ENCODE measurements at places on chromosomes 16 and 17.

- no peaks in the 10 kb centered on the region for H3K36me3 ChIP-seq
- H3K27ac ChIP-seq = no peak overlapping the region
- peaks cover 11% of the 10 kb centered on the region for H3K4me1 ChIP-seq
- DNase-seq = no peak
- H3K27me3 ChIP-seq = peaks cover 11% of the 10 kb centered on the region
Observed at GRCh38 chr16:68640972-68641371, 4.1 kb upstream of the CDH3 start.

- H3K4me3 ChIP-seq = no peak overlapping the region
- H3K4me1 ChIP-seq = peaks cover 33% of the 10 kb centered on the region
- no peaks in the 10 kb centered on the region for H3K36me3 ChIP-seq
- peaks cover 15% of the 10 kb centered on the region for H3K27me3 ChIP-seq
- DNase-seq = no peak
Observed at GRCh38 chr17:40061609-40062038, 1.1 kb upstream of the THRA start.

DNA sequence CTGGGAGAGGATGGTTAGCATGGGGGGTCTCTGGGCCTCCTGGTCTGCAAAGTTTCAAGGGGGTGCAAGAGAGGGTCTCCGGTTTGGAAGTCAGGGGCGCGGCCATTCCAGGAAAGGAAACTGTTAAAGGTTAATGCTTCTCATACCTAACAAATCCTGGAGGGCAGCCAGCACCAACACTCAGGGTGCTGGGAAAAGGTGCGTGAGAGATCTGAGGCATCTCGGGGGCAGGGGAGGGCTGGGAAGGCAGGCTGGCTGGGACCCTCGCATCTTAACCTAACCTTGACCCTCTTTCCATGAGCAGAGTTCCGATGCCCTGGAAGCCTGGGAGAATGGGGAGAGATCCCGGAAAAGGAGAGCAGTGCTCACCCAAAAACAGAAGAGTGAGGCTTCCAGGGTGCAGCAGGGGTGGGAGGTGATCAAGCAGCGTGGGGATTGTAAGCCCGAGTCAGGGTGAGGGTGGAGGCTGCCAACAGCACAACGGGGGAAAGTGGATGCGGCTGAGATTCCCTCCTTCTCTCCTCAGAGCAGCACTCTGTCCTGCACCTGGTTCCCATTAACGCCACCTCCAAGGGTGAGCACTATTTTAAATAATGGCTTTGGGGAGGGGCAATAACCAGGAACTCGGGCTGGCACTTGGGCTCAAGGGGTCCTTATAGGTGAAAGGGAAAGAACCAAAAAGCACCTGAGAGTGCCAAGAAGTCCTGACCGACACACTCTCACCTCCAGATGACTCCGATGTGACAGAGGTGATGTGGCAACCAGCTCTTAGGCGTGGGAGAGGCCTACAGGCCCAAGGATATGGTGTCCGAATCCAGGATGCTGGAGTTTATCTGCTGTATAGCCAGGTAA is 996 bp downstream of the TNFSF13 start:
- peaks cover 45% of the 10 kb centered on the region for H3K4me1 ChIP-seq
- no peak overlapping the region for H3K27ac ChIP-seq
- H3K36me3 ChIP-seq = peaks cover 9% of the 10 kb centered on the region
- DNase-seq = no peak
- H3K4me3 ChIP-seq = no peak overlapping the region
- H3K27me3 ChIP-seq = no peaks in the 10 kb centered on the region

DNA sequence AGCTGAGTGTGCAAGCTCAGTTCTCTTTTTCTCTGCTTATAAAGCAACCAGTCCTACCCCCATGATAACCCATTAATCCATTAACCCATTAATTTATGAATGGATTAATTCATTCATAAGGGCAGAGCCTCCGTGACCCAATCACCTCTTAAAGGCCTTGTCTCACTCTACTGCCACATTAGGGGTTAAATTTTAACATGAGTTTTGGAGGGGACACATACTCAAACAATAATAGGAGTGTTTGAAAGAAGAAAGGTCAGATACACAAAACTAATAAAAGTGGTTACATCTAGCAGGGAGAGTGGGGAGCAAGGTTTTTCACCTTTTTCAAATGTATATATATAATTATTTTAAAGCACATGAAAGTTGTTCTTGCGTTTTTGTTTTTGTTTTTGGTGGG is 6.8 kb downstream of the VMP1 start:
- no peak overlapping the region for H3K27ac ChIP-seq
- H3K4me3 ChIP-seq = no peak overlapping the region
- no peaks in the 10 kb centered on the region for H3K4me1 ChIP-seq
- no peaks in the 10 kb centered on the region for H3K36me3 ChIP-seq

GRCh38 chr17:77373299-77374169 is 232.8 kb downstream of the SEC14L1 start:
- peaks cover 37% of the 10 kb centered on the region for H3K4me1 ChIP-seq
- no peak for DNase-seq
- no peaks in the 10 kb centered on the region for H3K27me3 ChIP-seq
- H3K4me3 ChIP-seq = peak overlapping the region; percentile 83

DNA sequence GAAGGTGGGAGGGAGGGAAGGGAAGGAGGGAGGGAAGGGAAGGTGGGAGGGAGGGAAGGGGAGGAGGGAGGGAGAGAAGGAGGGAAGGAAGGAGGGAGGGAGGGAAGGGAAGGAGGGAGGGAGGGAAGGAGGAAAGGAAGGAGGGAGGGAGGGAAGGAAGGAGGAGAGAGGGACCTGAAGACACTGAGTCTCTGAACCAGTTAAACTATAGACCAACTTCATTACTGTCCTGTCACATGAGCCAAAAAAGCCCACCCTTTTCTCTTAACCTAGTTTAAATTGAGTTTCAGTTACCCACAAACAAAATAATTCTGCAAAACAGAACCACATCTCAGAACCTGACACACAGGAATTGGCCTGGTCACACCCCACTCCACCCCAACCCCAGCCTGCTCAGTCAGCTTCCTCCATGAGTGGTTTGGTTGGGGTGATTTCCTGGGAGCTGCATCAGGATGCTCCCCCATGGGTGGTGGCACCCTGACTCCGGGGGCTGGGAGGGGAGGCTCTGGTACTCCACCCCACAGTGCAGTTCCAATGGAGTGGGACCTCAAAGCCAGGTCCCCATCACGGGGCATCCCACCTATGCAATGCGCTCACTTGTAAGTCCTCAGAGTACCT is 4.7 kb upstream of the PRR29 start:
- H3K4me1 ChIP-seq = peaks cover 18% of the 10 kb centered on the region
- no peak overlapping the region for H3K4me3 ChIP-seq
- no peak for DNase-seq
- H3K36me3 ChIP-seq = no peaks in the 10 kb centered on the region
- H3K27ac ChIP-seq = no peak overlapping the region

DNA sequence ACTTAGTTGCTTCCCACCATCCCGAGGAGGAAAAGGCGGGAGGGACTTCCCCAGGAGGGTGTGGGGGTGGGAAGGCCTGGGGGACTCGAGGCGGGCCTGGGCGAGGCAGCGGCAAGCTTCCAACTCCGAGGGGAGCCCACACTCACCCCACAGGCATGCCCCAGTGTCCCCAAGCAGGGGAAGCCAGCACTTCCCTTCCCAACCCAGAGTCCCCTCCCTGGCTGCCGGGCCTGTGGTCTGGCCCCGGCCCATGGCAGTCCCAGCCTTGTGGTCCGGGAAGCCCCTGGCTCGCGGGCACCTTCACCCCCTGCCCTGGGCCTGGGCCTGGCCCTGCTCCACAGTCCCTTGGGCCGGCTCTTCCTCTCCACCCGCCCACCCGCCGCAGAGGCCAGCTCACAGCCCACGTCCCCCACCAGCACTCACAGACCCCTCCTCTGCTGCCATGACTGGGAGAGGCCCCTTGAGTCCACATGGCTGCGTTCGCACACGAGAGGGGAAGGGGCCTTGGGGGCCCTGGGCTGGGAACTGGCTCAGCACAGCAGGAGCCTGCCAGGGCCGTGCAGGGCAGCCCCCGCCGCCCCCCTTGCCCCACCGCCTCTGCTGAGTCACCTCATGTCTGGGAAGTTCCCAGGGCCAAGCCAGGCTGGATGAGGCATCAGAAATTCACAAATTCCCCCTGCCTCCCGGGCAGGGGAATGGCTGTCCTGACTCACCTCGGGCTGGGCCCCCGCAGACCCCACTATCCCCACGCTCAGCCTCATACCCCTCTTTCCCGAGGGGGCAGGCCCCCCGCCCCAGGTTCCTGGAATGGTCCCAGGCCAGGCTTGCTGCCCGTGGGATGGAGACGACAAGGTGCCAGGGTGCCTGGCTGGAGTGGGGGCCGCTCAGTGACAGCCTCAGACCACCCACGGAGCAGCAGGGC is 27.8 kb downstream of the BAHCC1 start:
- no peak overlapping the region for H3K27ac ChIP-seq
- no peaks in the 10 kb centered on the region for H3K36me3 ChIP-seq
- no peak overlapping the region for H3K4me3 ChIP-seq
- no peak for DNase-seq
- peaks cover 7% of the 10 kb centered on the region for H3K4me1 ChIP-seq
- no peaks in the 10 kb centered on the region for H3K27me3 ChIP-seq

- no peaks in the 10 kb centered on the region for H3K27me3 ChIP-seq
- no peak overlapping the region for H3K27ac ChIP-seq
- no peak for DNase-seq
- H3K36me3 ChIP-seq = no peaks in the 10 kb centered on the region
Observed at GRCh38 chr17:59387351-59388068, 56.1 kb downstream of the YPEL2 start.

DNA sequence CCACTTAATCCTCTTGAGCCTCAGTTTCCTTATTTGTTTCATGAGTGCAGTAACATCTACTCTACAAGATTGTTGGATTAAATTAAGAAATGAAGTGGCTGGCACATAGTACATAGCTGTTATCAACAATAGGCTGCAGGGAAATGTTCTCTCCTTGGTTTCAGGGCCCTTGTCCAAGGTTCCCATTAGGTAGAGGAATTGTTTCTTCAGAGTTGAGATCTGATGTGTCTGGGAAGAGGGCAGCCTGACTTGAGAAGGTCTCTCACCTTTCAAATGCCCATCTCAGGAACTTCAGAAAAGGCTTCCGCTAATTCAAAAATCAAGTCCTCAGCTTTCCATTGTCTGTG is 87.6 kb downstream of the RAB11FIP4 start:
- H3K4me3 ChIP-seq = no peak overlapping the region
- H3K27me3 ChIP-seq = no peaks in the 10 kb centered on the region
- no peaks in the 10 kb centered on the region for H3K36me3 ChIP-seq
- H3K4me1 ChIP-seq = no peaks in the 10 kb centered on the region

GRCh38 chr17:61627125-61627524 is 36.1 kb upstream of the NACA2 start:
- no peaks in the 10 kb centered on the region for H3K36me3 ChIP-seq
- no peaks in the 10 kb centered on the region for H3K4me1 ChIP-seq
- no peak overlapping the region for H3K4me3 ChIP-seq
- no peak overlapping the region for H3K27ac ChIP-seq
- no peaks in the 10 kb centered on the region for H3K27me3 ChIP-seq
- no peak for DNase-seq

Measured in H1 (cell line).